8988T (cell line): ENCODE measurements at places on chromosomes 6 and 20.

DNA sequence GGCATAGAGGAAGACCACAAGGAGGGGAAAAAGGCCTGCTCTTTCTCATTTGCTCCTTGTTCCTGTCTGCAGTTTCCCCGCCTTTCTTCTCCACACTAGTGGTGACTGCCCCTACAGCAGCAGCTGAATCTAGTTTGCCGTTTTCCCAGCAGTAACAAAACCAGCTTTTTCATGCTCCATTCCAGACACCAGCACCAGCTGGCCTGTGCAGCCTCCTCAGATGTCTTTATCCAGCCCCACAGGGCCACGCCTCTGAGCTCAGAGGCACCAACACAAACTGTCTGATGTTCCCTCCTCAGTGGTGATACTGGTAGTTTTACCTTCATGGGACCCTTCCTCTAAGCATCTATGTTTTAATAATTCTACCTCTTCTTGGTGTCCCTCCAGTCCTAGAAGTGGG lies 70.4 kb upstream of the SLC24A3 start:
- DNase-seq, result no peak

DNA sequence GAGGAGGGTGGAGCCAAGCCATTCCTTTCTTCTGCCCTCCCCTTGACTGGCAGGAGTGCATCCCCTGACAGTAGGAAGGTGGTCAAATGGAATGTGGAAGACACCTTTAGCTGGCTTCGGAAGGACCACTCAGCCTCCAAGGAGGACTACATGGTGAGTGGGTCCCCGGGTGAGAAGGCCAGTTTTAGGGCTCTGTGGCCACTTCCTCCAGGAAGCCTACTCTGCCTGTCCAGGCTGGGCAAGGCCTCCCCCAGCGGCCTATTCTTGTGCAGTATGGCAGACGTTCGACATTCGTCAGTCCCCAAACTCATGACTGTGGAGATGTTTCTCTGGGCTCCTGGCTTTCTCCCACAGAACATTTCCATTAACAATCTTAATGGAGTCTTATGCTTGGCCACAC lies 9.1 kb downstream of the PCIF1 start:
- DNase-seq, result no peak

- DNase-seq, result peak; percentile 33
These were observed at the start of gene MRAP2 for GRCh38 chr6:84033523-84034451. TSS of gene MRAP2 (plus strand) at chr6:84033772. CDS start at chr6:84055319, 21,547 bp downstream.

DNA sequence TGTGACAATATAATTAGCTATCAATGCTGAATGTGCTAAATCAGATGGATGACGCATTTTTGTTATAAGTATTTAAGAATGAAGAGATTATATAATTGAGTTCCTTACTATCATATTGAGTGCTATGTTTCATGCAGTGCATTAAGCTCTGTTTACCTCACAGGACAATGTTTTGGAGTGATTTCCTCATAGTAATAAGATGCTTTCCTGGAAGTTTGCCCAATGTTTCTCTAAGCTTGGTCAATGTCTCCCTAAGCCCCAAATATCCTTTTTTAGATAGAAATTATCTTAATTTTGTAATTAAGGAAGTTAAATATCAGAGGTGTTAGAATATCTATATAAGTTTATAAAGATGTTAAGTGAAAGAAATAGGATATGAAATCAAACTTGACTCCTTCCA lies 489.6 kb downstream of the MMUT start:
- no peak for DNase-seq

GRCh38 chr20:47775841-47776240 lies 9.4 kb downstream of the SULF2 start:
- DNase-seq, result no peak

DNA sequence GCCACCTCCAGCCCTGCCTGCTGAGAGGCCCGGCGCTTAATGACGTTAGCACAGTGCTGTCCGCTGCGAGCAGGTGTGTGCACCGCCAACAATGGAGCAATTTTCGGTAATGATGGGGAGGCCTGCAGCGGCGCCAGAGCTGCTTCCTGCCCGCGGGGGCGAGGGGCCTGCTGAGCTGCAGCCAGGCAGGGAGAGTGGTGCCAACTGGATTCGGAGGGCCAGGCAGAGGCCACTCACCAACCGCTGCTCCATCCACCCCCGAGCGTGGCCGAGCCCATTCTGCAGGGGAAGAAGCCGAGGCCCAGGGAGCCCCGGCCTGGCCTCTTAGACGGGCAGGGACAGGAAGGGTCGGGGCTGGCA lies 9.6 kb downstream of the HRH3 start:
- no peak for DNase-seq

- DNase-seq, result no peak
These were observed 825 bp upstream of the FAM135A start for GRCh38 chr6:70412252-70413113.

DNA sequence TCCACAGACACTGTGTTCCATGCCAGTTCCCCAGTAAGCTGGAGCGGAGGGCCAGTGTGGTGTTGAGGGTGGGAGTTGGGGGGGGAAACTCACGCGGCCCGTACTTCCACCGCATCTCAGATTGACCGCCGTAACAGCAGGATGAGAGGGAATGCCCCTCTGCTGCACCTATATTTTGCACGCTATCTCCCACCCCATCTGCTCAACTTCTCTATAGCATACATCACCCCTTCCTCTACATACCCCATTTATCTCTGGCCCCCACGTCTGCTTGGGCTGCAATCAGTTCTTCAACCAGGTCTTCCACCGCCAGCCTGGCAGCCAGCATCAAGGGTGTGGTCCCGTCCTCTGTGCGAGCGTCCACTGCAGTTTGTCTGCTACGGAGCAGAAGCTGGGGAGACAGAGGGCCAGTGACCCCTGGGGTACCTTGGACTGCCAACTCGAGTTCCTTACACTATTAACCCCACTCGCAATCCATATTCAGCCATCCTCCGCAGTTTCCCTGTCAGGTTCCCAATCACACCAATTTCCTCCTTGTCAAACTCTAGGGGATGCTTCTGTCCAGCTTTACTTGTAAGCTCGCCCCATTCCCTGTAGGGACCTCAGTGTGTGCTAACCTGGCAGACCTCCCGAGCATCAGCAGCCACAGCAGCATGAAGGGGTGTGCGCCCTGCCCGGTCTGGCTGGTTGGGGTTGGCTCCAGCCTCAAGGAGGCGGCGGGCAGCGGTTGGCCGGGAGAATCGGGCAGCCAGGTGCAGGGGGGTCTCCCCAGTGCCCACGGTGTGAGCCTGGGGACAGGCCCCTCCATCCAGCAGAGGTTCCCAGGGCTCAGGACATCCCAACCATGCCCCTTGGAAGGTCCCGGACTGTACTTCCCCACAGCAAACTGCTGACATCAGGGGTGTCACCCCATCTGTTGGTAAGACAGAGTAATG lies 4.5 kb upstream of the GPSM3 start:
- DNase-seq, result no peak

DNA sequence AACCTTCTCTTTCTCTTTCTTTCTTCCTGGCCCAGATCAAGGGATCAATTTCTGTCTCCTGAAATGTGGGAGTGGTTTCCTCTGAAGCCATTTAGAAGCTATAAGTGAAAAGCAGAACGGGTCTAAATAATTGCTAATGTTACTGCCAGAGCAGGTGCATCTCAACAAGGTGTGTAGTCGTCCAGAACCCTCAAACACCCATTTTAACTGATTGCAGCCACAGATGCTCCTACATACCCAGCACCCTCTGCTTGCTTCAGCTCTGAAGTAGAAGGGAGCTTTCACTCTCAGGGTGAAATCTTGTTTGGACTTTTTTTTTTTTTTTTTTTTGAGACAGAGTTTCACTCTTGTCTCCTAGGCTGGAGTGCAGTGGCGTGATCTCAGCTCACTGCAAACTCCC lies 592.1 kb upstream of the ARID1B start:
- DNase-seq, result no peak

GRCh38 chr6:43771858-43772680 lies 2.1 kb downstream of the VEGFA start:
- peak; percentile 77 for DNase-seq

- no peak for DNase-seq
These were observed 24.7 kb upstream of the PHF3 start for GRCh38 chr6:63610944-63611343.

DNA sequence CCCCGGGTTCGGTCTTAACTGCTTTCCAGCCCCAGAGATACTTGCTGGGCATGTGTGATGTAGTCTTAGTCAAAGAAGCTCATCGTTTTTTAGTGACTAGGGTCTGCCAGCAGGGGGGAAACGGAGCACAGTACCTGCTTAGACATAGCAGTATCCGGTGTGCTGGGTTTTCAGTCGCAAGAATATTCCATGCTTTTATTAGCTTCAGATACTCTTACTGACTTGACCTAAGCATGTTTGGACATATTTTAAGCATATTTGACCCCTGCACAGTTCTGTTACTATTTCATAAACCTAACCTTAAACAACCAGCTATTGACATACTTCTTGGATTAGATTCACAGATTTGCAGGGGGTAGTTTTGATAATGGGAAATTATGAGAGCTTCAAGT lies 3.0 kb downstream of the E2F3 start:
- DNase-seq, result peak; percentile 63

DNA sequence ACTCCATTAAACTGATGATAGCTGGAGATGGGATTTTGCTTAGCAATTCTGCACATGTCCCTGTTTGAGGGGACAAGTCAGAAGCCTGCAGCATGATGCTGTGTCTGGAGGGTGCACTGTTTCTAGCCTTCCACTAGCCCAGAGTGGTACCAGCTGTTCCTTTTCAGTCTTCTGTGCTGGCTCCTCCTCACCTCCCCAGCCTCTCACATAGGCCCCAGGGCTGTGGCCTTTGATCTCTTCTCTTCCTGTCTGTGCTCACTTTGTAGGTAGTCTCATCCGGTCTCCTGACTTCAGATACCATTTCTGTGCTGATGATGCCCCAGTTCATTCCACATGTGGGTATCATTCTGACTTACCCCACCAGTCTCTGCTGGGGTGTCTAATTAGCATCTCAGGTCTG lies 126.3 kb downstream of the HIVEP1 start:
- DNase-seq, result no peak

- DNase-seq, result no peak
These were observed 25.8 kb downstream of the ADGRF5 start for GRCh38 chr6:46895930-46896329.

- no peak for DNase-seq
These were observed 68.2 kb downstream of the CDH22 start for GRCh38 chr20:46240065-46240464.

- no peak for DNase-seq
These were observed 96.6 kb upstream of the SUPT3H start for GRCh38 chr6:45474376-45474775.

GRCh38 chr6:128400875-128401274 lies 119.5 kb downstream of the PTPRK start:
- no peak for DNase-seq

- DNase-seq, result no peak
These were observed 50.6 kb upstream of the NELFCD start for GRCh38 chr20:58930496-58930895.

DNA sequence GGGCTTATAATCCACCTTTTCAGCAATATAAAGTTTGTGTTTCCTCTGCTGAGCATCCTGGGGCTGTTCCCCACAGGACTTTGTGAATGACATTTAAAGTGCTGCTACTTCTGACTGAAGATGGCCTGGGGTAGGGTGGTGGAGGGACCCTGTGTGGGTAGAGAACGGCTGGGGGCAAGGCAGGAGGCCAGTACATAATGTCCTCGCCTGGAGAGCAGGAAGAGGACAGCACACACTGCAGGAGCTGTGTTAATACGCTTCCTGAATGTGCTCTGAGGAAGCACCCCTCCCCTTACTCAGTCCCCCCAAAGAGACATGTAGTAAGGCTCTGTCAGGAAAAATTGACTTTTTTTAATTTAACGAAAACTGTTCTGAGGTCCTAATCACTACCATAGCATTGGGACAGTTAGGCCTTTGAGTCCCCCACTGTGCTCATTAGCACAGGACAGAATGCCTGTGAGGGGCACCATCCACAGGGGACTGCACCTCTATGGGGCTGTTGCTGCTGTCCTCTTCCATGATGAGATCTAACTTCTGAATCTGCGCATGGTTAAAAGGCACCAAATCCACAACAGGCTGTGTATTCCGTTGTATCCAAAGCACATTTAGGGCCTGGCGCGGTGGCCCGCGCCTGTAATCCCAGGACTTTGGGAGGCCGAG lies 68.5 kb downstream of the LYRM4 start:
- DNase-seq, result no peak

DNA sequence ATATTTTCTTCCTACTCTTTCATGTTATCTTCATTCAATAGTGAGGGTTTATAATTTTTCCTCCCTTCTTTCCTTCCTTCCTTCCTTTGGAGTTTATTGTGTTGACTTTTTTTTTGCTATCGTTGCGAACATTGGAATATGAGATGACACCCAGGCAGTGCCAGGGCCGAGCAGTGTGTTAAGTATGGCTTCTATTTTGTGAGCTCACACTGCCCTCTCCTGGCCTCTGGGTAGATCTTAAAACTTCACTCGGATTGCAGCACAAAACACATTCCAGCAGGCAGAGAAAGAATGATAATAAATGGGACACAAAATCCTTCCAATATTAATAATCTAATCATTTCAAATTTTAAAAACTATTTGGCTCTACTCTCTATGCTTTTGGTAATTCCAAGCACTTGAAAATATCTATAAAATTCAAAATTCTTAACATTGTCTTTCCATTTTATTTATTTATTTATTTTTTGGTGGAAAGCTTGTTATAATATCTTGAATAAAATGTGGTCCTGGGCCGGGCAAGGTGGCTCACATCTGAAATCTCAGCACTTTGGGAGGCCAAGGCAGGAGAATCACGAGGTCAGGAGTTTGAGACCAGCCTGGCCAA lies 147.4 kb upstream of the OLIG3 start:
- peak; percentile 21 for DNase-seq
